Activated T-cell treated with anti-CD3 and anti-CD28 coated beads, Interleukin-2, amount 50 U/mL, for 4 hours (primary cell): ENCODE measurements at places on chromosomes 1 and 21.

DNA sequence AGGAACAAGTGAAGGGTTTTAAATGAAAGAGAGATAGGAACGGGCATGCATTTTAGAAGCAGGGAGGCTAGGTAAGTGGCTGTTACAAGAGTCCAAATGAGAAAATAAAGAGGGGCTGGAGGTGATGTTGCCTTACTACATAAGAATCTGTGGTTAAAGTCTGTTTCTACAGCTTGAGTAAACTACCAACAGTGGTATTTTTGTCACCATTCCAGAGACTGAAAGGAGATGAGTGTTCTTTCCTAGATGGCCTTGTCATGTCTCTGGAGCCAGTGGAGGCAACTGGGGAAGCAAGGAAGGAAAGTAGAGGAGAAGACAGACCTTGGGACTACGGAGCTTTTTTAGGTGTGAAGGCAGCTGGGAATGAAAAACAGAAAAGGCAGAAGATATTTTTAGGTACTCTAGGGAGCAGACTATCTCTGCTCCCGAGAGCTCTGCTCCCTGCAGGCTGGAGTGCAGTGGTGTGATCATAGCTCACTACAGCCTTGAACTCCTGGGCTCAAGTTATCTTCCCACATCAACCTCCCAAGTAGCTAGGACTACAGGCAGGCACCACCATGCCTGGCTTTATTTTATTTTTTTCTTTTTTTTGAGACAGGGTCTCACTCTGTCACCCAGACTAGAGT lies 12.2 kb downstream of the HDAC1 start:
- no peak for DNase-seq

GRCh38 chr1:230622151-230622550 lies 20.1 kb upstream of the COG2 start:
- DNase-seq, result no peak

DNA sequence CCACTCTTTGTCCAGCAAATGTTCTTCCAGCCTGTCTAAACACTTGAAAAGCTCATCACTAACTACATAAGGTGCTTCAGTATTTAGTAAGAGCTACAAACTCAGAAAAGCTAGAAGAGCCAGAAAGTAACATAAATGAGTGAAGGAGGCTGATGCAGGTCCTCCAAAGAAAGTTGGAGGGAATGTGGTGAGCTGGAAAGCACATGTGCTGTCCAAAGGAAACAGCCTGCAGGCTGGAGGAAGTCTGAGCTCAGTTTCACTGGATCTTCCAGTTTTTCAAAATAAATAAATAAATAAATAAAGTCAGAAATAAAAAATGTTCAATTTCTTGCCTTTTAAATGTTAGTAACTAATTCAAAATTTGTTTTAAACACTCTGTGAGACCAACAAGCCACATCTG lies 25.5 kb downstream of the ZC3H11B start:
- DNase-seq, result no peak

GRCh38 chr1:9577423-9577822 lies 11.3 kb upstream of the TMEM201 start:
- DNase-seq, result no peak

DNA sequence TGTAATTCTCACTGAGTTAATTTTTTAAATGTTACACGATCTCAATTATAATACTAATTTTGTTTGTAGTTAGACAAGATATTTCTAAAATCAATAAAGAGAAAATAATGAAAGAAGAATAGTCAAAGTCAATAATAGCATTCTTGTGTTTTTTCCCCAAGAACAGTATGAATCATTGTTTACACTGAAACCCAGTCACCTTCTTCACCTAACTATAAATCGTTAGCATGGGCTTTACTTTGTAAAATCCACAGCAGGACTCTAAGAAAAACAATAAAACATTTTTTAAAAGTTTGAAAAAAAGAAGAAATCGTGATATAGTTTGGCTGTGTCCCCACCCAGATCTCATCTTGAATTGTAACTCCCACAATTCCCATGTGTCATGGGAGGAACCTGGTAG lies 234.6 kb upstream of the LYPLAL1 start:
- no peak for DNase-seq

GRCh38 chr1:37556712-37557196 lies at the start of gene DNALI1:
Gene DNALI1, plus strand, starts transcription at chr1:37556940. Its CDS starts 55 bp downstream, at chr1:37556995.
- DNase-seq, result no peak

GRCh38 chr1:27132147-27132546 lies 22.8 kb downstream of the SLC9A1 start:
- DNase-seq, result no peak

- no peak for DNase-seq
Measured at GRCh38 chr1:81920886-81921285, 120.2 kb downstream of the ADGRL2 start.

GRCh38 chr1:230558324-230558723 lies 84.0 kb upstream of the COG2 start:
- DNase-seq, result no peak

- DNase-seq, result no peak
Measured at GRCh38 chr21:42744520-42745445, 91.4 kb downstream of the PDE9A start.
